ENCODE measurements at places on chromosomes 11 and 22.

DNA sequence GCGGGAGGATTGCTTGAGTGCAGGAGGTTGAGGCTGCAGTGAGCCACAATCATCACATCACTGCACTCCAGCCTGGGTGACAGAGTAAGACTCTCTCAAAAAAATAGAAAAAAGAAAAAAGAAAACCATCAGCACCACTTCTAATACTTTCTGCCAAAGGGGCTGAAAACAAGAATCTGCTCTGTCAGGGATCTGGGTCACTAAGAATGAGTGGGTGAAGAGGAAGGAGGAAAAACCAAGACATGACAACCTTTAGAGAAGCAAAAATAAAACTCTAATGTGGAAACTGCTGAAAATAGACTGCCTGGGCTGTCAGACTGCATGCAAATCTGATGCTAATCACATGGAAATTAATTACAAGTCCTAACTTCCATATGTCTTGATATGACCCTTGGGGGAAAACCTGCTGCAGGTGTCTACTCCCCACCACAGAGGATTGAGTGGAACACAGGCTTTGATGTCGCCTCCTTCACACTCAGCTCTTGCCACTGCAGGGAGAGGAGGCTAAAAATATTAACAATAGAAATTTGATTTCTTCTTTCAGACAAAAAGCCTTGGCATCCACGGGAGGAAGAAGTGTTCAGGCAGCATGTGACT is 62.5 kb upstream of the CRTAM start:
- DNase-seq, result no peak

DNA sequence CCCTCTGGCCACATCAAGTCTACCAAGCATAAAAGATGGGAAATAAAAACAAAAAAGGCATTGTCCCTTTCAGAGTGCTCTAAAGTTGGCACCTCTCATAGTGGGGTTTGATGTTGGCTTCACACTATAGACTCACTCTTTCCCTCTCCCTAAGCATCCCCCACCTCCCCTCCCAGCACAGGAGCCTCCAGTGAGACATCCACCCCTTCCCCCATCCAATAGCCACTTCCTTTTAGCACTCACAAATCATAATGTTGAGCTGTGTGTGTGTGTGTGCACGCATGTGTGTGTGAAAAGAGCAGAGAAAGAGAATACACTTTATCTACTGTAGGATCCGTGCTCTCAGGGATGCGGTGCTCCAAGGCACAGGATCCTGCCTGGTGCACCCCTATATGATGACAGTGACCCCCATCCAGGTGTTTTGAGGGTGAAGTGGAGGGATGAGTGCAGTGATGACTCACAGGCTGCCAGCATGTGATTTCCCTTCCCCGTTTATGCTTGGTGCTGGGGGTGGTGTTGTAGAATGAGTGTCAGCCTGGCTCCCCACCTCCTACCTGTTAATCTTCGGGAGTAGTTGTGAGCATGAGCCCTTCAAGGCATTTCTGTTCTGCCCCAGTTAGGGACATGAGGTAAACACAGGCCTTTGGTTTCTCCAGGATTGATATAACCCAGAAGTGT is 235.2 kb upstream of the B3GAT1 start:
- DNase-seq, result no peak

GRCh38 chr22:46641811-46642266 is 21.7 kb downstream of the GRAMD4 start:
- peak; percentile 47 for DNase-seq

- DNase-seq, result no peak
These were observed 5.4 kb upstream of the MMP8 start for GRCh38 chr11:102729849-102730815.

DNA sequence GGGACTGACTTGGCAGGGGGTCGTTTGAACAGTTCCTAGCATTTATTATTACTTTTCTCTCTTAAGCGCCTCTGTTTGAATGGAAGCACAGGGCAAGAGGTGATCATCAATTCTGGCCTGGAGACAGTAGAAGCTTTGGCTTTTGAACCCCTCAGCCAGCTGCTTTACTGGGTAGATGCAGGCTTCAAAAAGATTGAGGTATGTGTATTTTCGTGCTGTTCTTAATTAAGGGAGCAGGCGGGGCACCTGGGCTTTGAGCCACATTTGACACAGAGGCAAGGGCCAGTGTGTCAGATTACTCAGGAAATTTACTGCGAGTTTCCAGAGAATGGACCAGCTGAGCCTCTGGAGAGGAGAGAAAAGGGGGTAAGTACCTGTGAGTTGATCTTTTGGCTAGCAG is 102.4 kb upstream of the SORL1-AS1 start:
- no peak for DNase-seq

DNA sequence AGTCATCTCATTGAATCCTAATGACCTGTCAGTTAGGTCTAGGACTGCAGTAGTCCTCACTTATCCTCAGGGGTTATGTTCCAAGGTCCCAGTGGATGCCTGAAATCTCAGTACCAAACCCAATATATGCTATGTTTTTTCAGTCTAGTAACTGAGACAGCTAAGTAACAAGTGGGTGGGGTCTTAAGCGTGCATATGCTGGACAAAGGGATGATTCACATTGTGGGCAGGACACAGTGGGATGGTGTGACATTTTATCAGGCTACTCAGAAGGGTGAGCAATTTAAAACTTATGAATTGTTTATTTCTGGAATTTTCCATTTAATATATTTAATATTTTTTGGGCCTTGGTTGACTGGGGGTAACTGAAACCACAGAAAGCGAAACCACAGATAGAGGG is 29.0 kb downstream of the DDX10 start:
- DNase-seq, result peak; percentile 11

- DNase-seq, result no peak
These were observed 287.0 kb downstream of the DYNC2H1 start for GRCh38 chr11:103396237-103396636.

- DNase-seq, result no peak
These were observed 252.5 kb downstream of the ST3GAL4 start for GRCh38 chr11:126607776-126608541.

- no peak for DNase-seq
These were observed 9.7 kb downstream of the PDGFB start for GRCh38 chr22:39234867-39235687.

GRCh38 chr22:33461698-33462434 is 403.7 kb upstream of the SYN3 start:
- no peak for DNase-seq

GRCh38 chr11:40285558-40285957 is 1173.9 kb downstream of the LRRC4C start:
- DNase-seq, result no peak

DNA sequence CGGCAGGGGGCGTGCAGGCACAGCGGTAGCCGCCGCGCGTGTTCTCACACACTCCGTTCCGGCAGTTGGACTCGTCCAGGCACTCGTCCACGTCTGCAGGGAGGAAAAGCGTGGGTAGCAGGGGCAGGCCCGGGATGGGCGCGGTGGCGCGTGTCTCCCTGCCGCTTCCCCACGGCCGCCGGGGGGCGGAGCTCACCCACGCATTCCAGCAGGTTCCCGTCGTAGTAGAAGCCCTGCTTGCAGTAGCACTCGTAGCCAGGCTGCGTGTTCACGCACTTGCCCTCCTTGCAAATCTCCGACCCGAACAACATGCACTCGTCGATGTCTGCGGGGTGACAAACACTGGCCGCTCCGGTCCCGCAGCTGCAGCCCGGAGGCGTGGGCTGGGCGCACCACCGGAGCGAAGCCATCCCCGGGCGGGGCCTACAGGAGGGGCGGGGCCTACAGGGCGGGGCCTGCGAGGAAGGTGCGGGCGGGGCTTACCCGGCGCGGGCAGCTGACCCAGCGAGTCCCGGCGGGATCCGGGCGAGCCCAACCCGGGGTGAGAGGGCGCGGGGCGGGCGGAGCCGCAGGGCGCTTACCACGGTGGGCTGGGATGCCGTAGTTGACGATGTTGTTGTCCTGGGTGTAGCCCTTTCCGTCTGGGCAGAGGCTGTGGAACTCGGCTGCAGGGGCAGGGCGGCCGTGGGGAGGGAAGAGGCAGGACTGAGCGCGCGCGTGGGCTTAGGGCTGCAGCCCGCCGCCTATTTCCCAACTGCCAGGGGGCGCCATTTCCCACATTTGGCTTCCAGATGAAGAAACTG is 15.6 kb downstream of the SCYL1 start:
- peak; percentile 98 for DNase-seq

GRCh38 chr11:20008190-20008870 is 151.9 kb downstream of the DBX1 start:
- no peak for DNase-seq

GRCh38 chr11:32478277-32478731 is 43.0 kb upstream of the WT1 start:
- no peak for DNase-seq
